ENCODE measurements at places on chromosomes 11 and 22.

DNA sequence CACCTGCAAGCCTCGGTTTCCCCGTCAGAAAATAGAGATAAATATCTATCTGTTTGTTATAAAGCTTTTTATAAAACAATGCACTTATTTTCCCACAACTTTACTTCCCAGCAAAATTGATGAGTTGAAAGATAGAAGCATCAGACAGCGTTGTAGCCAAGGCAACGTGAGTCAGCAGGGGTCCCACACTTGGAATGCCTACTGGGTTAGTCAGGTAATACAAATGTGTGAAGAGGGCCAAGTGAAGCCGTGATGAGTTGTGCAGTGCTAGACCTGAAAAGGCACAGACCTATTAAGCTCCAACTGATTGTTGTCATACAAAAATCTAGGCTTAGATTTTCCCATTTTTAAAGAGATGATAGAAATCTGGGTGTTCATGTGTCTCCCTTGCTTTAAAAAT lies 118.7 kb downstream of the PGR start:
- no peak for DNase-seq

GRCh38 chr11:2271327-2272227 lies 1.2 kb upstream of the ASCL2 start:
- DNase-seq: no peak

GRCh38 chr11:111344032-111344431 lies 35.0 kb downstream of the POU2AF1 start:
- peak; percentile 54 for DNase-seq

DNA sequence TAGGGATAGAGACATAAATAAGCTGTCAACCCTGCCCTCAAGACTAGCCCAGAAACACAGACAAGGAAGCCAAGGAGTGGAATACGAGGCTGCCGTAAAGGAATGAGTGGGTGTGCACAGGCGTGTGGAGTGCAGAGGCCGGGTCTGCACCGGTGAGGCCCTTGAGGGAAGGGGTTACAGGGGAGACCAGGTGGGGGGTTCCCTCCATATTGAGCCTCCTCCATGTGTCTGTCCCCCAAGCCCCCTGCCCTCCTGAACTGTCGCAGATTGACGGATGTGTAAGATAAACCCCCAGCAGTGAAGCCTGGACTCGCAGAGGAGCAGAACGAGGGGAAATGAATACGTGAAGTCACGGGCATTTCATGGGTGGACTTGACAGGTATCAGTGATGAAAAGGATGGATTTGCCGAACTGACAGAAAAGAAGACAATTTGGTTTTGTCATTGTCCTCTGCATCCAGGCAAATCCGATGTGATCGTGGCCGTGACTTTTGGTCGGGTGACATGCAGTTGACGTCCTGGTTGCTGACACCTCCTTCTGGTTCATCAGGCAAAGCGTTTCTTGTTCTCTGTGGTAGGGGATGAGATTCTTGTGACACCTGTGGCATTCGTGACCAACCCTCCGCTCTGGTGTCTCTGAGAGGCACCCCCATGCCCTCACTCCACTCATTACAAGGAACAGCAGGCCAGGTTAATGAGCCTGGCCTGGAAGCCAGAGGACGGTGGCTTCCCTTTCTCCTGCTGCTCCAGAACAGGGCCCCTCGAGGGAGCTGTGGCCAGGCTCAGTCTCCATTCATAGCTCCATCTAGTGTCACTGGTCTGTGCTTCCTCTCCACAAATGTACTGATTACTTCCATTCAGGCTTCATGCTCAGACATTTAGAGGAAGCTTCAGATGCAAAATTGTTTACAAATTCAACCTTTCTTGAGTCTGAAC lies 223.1 kb upstream of the B3GAT1 start:
- no peak for DNase-seq

DNA sequence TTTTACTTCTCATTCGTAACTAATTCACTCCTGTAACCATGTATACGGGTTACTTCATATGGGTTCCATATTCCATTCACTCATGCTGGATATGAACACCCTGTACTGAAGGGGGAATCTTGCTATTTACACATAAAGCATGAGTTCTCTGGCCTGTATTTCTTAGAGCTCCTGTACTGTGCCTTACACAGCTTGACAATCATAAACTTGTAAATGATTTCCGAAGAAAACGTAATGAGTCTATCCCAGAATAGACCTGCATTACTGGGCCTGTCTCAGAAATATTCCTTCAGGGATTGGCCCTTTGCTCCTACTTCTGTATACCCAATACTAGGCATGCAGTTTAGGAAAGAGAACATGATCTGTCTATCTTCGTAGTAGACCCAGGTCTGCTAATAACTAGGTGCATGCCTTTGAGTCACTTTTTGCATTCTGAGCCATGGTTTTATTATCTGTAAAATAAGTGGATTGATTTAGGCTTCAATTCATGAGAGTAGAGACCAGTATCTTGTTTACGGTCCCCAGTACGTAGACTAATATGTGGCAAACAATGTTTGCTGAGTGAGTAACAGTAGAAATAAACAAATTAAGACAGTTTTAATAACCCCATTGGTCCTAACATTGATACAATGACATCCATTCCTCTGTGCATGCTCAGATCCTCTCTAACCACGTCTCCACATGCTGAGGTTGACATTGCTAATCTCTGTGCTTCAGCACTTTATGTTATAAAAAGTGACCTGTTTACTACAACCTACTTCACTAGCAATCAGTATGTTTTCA lies 1.2 kb downstream of the CCDC34 start:
- no peak for DNase-seq

GRCh38 chr11:111797145-111797581 lies 31.0 kb upstream of the PPP2R1B start:
- DNase-seq: peak; percentile 73

- no peak for DNase-seq
These were observed 56.2 kb upstream of the ARHGAP42 start for GRCh38 chr11:100630898-100631297.

DNA sequence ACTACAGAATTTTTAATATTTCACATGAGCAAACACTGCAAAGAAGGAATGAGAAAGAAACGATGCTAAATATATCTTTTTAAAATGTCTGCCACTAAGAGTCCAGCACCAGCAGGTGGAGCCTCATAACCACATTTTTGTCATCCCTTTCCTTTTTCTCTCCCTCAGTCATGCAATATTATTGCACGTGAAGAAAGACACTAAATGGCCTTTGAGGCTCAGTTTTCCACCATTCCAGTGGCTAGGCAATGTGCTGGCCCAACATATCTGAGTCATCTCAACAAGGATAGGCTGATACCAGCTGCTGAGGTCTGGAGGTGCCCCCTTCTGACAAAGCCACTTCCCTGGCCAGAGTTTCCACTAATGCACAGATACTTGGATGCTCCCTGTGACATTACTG lies 1.8 kb downstream of the ALKBH8 start:
- DNase-seq: peak; percentile 77

GRCh38 chr11:115470928-115471327 lies 33.3 kb downstream of the CADM1 start:
- DNase-seq: no peak

DNA sequence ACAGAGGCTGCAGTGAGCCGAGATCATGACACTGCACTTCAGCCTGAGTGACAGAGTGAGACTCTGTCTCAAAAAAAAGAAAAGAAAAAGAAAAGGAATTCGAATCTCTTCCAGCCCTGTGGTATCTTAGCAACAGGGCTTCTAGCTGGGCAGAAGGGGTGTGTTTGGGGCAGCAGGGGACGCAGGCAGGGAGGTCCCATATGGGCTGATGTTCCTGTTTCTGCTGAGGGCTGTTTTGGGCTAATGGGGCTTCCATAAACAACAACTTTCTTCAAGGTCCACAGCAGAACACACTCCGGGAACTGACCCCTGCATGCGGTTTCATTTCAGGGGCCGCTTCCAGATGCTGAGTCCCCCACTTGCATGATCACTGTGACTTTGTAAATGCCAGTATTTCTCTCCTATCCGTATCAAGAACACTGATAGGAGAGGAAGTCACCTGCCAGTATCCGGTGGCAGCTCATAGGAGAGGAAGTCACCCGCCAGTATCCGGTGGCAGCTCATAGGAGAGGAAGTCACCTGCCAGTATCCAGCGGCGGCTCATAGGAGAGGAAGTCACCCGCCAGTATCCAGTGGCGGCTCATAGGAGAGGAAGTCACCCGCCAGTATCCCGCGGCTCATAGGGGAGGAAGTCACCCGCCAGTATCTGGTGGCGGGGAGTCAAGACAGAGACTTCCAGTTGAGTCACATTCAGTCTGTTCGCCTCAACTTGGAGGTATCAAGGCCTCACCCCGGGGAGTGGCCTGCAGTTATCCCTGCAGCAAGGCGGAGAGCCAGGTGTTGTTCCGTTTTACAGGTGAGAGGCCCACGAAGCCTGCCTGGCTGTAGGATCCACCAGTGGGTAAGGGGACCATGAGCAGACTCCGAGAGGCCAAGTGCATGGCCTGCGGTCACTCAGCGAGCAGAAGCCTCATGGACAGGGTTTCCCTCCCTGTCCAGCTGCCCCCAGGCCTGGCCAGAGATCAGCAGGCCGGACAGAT lies 8.3 kb upstream of the FGF19 start:
- no peak for DNase-seq

DNA sequence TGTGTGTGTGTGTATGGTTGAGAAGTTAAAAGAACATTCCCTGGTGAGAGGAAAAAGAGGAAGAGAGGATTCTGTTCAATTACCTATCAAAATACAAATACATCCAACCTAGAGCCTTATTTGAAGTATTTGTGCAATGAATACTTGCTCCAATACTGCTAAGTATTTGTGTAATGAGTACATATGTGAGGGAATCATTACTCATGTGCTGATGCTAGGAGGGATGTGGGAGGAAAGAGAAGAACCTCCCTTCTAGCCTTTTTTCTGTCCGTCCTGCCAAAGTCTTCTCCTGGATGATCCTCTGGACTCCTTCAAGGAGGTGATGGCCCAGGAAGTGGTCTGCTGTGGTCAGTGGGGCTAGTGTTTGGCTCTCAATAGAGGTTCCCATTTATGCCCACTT lies 36.0 kb upstream of the ACCSL start:
- peak; percentile 61 for DNase-seq

GRCh38 chr22:46413725-46414379 lies 78.3 kb downstream of the TRMU start:
- no peak for DNase-seq

DNA sequence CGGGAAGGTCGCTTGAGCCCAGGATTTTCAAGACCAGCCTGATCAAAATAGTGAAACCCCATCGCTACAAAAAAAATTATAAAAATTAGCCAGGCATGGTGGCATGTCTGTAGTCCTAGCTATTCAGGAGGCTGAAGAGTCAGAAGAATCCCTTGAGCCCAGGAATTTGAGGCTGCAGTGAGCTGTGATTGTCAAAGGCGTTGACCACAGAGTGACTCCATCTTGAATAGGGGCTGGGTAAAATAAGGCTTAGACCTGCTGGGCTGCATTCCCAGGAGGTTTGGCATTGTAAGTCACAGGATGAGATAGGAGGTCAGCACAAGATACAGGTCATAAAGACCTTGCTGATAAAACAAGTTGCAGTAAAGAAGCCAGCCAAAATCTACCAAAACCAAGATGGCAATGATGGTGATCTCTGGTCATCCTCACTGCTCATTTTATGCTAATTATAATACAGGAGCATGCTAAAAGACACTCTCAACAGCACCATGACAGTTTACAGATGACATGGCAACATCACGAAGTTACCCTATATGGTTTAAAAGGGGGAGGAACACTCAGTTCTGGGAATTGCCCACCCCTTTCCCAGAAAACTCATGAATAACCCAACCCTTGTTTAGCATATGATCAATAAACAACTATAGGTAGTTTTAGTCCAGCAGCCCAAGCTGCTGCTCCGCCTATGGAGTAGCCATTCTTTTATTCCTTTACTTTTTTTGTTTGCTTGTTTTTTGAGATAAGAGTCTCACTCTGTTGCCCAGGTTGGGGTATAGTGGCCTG lies 2.8 kb upstream of the RDX start:
- no peak for DNase-seq
